Central memory CD4-positive, alpha-beta T cell (primary cell): ENCODE measurements at places on chromosomes 13 and 19.
A peak's percentile ranks its signal among the peaks of the same experiment; 100 is the strongest.

DNA sequence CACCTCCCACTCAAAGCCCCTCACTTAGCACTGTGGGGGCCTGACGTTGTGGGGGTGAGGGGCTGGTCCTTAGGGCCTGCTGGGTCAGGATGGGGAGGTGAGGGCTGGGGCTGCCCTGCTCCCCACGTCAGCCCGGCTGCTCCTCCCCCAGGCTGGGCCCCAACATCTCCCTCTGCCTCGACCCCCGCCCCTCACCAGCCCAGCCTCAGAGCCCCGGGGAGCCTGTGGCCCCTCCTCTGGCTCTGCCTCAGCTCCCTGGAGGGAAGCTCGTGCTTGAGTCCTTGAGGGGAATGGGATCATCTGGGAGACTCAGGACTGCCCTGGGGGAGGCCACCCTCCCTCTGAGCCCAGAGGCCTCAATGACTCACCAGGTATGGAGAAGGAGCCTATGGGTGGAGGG lies 6.8 kb downstream of the LILRA4 start:
- DNase-seq: no peak

- no peak for DNase-seq
Measured at GRCh38 chr19:7224209-7224686, 70.0 kb downstream of the INSR start.

- DNase-seq: peak; percentile 87
Measured at GRCh38 chr19:48835734-48836088, 580 bp downstream of the HSD17B14 start.

- no peak for DNase-seq
Measured at GRCh38 chr13:33956346-33956745, 138.4 kb downstream of the RFC3 start.

DNA sequence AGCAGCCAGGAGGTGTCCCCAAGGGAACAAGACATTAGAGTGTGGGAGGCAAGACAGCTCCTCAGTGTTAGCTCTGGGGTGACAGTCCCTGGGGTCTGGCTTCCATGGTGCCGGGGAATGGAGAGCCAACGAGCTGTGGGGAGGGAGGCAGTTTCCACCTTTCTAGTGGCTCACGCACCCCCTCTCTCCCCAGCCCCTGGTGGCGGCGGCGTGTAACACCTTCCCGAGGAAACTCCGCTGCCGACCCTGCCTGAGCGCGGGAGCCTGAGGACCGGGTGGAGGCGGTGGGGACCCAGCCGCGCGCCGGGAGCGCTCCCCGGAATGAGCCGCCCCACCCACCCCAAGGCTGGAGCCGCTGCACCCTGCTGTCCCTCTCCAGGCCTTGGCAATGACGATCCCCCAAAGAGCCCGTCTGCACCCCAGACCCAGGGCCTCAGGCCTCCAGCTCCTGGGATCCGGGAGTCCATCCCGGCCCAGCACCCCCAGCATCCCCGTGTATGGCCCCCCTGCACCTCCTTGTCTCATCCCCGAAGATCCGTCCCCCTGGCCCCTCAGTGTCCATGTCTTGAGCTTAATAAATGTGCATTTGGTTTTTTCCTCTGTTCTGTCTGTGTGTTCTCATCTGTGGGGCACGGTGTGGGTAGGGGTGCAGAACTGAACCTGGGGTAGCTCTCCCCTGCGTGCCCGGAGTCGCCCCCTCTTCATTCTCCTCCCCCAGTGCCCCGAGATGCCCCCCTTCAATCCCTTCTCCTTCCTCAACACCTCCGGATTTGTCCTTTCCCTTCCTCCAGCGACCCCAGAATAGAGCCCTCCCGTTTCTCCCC lies 622 bp upstream of the FXYD5 start:
- DNase-seq: peak; percentile 63

- DNase-seq: no peak
Measured at GRCh38 chr13:110307767-110308655, 927 bp downstream of the COL4A2 start.

GRCh38 chr13:51721496-51721895 lies 82.5 kb downstream of the DHRS12 start:
- DNase-seq: no peak

DNA sequence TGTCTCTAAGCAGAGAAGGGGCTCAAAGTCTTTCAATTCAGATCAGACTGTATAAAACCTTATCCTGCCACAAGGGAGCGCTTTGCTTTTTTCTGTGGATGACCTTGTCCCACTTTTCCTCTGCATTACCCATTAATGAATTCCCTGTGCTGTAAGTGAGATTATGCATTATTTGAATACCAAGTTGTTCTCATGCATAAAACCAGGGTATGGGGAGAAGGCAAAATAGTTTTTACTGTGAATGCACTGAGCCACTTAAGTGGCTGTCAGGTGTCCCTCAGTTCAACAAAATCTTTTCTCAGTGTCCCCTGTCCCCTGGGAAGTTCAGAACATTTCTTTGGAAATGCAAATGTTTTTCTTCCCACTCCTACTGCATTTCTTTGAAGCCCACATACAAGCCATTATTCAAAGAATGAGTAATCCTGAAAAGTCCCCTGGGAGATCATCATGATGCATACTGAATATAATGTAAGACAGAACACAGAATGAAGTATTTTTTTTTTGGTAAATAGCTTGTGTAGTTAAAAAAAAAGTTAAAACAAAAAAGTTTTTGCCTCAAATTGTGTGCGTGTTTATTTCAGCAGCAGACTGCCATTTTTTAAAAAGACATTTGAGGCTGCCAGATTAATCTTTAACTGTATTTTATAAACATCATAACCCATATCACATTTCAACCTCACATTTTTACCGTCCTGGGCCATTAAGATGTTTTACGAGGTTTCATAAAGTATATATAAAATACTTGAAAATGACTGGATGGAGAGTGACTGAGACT lies 506.7 kb upstream of the PCDH9 start:
- DNase-seq: no peak

GRCh38 chr19:17602872-17603510 lies 47.5 kb downstream of the COLGALT1 start:
- no peak for DNase-seq

GRCh38 chr13:45368571-45368970 lies 27.6 kb upstream of the TPT1 start:
- no peak for DNase-seq
